CD4-positive, alpha-beta T cell (primary cell): ENCODE measurements at places on chromosomes 1 and 21.
A peak's percentile ranks its signal among the peaks of the same experiment; 100 is the strongest.

DNA sequence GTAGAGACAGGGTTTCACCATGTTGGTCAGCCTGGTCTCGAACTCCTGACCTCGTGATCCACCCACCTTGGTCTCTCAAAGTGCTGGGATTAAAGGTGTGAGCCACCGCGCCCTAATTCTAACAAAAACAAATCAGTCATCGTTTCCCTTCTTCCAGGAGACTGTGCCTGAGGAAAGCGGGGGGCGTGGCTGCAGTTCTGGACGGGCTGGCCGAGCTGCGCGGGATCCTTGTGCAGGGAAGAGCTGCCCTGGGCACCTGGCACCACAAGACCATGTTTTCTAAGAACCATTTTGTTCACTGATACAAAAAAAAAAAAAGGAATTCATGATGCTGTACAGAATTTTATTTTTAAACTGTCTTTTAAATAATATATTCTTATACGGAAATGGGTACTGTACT lies 104.2 kb downstream of the WDR4 start:
- no peak for DNase-seq

- DNase-seq = no peak
Observed at GRCh38 chr1:8966606-8967005, 20.9 kb downstream of the CA6 start.

- no peak for DNase-seq
Observed at GRCh38 chr21:45091550-45092322, 17.4 kb downstream of the ADARB1 start.

GRCh38 chr1:42961312-42962091 lies 2.8 kb upstream of the SLC2A1 start:
- no peak for DNase-seq

DNA sequence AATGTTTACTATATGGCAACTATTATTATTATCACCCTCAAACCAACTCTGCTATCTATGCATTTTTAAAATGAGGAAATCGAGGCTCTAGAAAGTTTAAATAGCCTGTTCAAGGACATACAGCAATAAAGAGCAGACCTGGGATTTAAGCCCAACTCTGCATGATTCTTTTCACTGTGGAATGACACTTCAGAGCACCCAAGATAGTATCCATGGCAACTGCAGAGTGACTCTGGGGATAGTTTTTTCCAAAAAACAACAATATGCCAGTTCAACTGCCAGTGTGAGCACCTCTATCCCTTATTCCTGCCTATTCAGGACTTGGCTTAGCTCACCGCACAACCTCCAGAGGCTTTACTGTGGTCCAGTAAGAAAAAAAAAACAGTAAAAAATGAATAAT lies 293.9 kb downstream of the BRINP2 start:
- no peak for DNase-seq

DNA sequence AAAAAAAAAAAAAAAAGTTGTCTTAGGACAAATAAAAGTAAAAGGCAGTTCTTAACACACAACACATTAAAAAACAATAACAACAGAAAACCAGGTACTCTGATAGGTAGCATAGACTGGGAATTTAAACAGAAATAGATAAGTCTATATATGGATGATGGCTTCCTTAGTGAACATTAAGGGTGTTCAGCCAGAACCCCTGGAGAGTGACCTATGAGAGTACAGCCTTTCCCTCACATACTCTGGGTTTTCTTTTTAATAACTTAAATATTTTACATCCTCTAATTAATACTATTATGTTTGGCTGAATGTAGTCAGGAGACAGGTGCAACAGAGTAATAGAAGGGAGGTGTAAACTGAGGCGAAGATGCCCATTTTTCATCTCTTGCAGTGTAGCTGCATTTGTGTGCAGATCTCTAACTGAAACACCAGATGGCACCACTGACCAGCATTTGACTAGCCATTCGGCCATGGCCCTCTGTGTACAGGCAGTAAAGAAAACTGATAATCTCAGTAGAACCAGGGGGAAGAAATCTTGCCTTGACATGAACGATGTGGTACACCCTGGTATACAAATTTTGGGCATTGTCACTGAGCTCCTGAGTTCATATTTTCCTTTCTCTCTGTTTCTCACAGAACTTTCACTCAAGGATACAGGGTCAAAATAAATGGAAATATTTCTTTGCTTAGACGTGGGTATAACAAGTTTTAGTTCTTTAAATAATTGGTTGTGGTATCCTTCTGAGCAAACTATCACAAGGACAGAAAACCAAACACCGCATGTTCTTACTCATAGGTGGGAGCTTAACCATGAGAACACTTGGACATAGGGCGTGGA lies 7.6 kb downstream of the TTF2 start:
- DNase-seq = peak; percentile 68

- DNase-seq = peak; percentile 44
Observed at GRCh38 chr1:160070243-160071163, 543 bp upstream of the KCNJ10 start.

DNA sequence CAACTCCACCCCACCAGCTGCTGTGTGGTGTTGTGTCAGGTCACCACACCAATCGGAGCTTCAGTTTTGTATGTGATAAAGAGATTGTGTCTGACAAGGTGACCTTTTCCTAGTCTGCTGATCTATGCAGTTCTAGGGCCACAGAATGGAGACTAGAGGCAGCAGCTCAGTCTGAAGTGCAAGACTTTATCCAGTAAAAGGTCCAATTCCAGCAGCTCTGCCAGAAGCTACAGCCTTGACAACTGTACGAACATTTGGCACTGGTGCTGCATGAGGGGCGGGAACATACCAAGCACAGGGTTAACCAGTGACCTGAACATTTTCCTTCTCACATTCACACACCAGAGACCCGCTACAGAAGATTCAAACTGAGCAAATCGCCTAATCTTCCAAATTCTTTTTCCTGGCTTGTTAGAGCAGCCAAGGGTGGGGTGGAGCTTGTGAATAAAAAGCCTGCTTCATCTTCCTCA lies 9.3 kb downstream of the FMO1 start:
- no peak for DNase-seq

DNA sequence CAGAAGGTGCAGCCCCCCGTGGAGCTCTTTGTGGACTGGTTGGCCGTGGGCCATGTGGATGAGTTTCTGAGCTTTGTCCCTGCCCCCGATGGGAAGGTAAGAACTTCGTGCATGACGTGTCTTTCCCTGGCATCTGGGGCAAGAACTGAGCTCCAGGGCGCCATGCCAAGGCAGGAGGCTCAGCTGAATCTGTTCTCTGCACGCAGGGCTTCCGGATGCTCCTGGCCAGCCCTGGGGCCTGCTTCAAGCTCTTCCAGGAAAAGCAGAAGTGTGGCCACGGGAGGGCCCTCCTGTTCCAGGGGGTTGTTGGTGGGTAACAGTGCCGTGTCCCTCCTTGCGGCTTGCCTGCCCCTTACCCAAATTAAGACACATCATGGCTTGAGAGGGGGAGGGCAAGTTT lies 27.7 kb downstream of the PADI3 start:
- no peak for DNase-seq

- no peak for DNase-seq
Observed at GRCh38 chr1:69711190-69711930, 143.6 kb downstream of the LRRC7 start.

DNA sequence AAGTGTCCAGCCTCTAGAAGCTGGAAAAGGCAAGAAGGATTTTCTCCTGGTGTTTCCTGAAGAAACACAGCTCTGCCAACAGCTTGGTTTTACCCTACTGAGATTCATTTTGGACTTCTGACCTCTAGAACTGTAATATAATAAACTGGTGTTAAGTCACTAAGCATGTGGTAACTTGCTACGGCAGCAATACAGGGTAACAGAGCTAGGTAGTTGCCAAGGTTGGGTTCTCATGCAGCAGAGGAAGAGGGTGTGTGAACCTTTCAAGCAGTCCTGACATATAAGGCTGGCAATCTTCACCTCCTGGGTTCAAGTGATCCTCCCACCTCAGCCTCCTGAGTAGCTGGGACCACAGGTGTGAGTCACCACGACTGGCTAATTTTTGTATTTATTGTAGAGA lies 36.0 kb downstream of the GNG4 start:
- no peak for DNase-seq

- no peak for DNase-seq
Observed at GRCh38 chr1:112687361-112687760, 12.9 kb downstream of the MOV10 start.

DNA sequence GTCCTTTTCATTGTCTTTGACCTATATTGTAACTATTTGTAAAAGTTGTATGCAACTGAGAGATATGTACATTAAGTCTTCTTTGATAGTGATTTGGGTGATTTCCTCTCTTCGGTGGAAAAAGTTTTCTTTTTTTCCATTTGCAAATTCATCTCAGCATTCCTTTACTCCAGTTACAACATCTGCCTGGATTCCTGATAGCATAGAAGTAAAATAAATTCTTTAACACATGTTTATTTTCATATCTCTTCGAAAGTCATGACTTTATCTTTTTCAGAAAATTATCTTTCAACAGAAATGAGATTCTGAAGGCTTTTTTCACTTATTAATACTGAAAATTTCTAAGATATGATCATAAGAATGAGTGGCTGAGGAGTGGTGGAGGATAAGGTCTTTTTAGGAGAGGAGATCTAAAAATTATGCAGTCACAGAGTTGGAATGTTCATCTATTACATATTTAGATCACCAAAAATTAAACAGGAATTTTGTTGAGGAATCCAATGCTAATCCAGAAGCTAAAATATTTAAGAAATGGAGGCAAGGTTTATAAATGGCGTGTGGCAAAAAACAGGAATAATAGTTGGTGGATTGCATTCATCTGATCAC lies 400.5 kb downstream of the KCNT2 start:
- no peak for DNase-seq

- DNase-seq = no peak
Observed at GRCh38 chr1:223401873-223402789, 8.9 kb downstream of the CCDC185 start.

DNA sequence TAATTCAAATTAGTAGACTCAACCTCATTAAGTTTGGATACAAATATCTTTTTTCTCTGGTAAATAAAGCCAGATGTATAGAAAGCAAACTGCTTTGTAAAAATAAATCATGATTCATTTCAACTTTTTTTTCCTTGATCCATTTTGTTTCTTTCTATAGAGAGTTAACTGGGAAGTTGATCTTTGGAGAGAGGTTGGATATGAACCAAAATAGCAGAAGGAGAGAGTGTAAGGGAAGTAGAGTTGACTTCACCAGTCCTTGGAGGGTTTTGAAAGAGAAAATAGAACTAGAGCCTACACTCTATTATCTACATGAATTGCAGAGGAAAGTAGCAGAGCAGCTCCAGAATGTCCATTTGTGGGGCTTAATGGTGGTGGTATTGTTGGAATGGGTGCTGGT lies 243.8 kb downstream of the ADGRL2 start:
- DNase-seq = no peak

DNA sequence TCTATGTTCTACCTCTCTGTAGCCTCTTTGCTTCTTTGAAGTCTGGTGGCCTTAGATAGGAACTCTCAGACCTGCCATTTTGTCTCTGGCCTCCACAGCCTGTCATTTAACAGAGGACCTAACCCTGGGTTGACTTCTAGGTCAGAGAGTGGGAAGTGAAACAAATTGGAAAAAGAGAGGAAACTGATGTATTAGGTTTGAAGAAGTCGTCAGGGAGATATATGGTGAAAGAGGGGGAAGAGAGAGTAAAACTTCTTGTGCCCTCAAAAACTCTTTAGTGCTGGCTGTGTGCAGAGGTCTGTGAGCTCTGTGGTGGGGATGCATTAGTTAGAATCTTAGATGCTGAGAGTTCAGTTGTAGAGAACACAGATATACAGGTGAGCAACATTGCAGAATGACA lies 30.2 kb upstream of the CD1D start:
- no peak for DNase-seq

GRCh38 chr1:177969825-177970371 lies at the start of gene SEC16B:
SEC16B (minus strand) TSS chr1:177970058; CDS start chr1:177967981, 2,077 bp downstream.
- no peak for DNase-seq

GRCh38 chr1:62029704-62030103 lies 164.9 kb upstream of the L1TD1 start:
- no peak for DNase-seq

DNA sequence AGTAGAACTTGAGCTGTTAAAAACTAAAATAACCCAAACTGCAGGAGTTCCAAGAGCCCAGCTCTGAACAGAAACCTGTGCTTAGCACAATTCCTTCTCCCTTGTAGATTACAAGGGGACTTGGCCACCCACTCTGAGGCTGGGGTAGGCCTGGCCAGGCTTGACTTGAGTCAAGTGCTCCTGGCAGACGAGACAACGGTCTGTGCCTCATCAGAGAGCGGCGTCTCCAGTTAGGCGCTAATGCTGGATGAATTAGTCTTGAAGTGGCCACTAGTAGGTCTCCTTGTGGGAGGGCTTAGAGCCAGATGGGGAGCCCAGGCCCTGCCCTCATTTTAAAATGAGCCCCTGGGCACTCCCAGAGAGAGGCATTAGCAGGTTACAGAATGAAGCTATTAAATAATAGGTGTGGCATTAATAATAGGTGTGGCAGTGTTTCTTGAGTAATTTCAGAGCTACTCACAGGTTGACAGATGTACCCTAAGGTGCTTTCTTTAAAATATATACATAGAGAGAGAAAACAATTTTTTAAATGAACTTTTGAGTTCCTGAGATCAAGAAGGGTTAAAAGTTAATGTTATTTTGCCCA lies 1.1 kb downstream of the EEIG2 start:
- DNase-seq = peak; percentile 25

DNA sequence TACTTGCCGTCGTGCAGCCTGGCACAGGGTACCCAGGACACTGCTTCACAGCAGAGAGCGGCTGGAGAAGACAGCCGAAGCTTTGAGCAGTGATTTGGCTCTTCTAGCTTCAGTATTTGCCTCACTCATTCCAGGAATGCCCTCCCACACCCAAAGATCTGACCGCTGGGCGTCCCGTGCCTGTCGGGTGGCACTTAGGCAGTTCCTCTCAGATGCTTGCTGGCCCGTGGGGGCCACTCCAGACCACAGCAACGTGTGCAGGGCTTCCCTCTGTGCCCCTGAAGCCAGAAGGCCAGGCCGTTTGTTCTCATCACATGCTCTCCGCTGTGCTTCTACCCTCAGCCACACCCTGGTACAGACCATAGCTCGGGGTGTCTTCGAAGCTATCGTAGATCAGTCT lies 17.0 kb downstream of the RRP1B start:
- no peak for DNase-seq

DNA sequence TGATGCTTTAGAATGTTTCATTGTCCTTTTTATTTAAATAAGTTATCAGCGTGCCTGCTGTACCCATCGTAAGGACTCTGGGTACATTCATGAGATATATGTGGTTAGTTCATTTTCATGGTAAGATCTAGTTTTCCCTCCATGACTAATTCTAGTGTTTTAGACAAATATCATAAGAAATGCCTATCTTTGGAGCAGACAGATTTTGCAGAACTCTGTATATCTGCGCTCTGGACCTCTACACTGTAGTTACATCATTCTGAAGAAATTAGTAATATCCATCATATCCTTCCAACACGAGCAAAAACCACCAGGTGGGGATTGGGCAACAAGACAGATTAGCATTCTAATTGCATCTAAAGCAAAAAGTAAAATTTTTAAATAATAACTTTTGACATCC lies 499.2 kb downstream of the SETD4 start:
- no peak for DNase-seq

DNA sequence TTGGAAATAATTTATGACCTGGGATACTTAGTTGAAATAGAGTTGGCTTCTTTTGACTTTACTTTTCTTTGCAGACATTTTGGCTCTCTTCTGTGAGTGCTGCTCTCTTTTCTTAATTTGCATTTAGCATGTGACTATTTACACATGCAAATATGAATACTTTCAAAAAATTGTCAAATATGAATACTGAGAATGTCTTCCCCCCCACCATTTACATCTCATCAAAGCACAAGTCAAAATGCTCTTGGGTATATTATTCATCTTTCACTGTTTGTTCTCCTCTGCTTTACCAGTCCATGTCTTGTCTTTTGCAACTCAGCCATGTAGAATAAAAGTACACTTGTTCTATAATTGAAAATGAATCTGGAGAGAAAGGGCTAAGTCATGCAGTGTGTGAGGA lies 126.5 kb downstream of the HHIPL2 start:
- no peak for DNase-seq

GRCh38 chr1:204410688-204411450 lies 748 bp downstream of the PPP1R15B start:
- DNase-seq = peak; percentile 45
